Effector memory CD4-positive, alpha-beta T cell (primary cell): ENCODE measurements at places on chromosomes 3 and 15.

- DNase-seq = peak; percentile 48
These were observed 4.8 kb downstream of the IDH2 start for GRCh38 chr15:90097475-90097874.

- DNase-seq = no peak
These were observed 226.7 kb upstream of the MCTP2 start for GRCh38 chr15:94004697-94005096.

DNA sequence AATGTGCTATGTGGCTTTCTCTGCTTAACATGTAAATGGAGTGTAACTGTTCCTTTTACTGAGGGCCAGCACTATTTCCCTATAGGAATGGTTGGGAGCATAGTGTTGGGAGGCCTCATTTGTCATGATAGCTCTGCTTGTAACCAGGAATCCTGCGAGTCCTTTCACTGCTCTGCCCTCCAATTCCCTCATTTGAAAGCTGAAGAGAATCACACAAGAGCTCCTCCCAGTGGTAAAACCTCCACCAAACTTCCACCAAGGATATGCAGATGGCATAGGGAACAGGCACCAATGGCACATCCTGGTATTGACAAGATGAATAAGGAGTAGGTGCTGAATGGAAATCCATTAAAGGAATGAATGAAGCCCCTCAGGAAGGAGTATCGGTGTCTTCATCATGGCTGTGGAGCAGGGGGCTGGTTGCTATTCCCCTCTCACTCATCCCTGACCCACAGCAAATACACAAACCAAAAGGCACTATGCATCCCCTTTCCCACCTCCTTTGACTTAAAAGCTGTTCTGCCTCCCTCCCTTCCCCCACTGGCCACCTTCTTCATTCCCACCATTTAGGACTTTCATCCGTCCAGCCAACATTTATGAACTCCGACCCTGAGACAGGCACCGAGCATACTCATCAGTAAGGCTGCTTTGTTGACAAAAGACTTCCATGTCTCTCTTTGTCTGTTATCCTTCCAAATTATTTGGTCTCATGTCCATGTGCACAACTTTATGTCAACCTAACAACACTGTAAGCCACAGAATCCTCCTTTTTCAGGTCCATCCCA lies 560.8 kb downstream of the FOXP1 start:
- no peak for DNase-seq

GRCh38 chr3:80770106-80771074 lies 991.1 kb downstream of the GBE1 start:
- DNase-seq = no peak

DNA sequence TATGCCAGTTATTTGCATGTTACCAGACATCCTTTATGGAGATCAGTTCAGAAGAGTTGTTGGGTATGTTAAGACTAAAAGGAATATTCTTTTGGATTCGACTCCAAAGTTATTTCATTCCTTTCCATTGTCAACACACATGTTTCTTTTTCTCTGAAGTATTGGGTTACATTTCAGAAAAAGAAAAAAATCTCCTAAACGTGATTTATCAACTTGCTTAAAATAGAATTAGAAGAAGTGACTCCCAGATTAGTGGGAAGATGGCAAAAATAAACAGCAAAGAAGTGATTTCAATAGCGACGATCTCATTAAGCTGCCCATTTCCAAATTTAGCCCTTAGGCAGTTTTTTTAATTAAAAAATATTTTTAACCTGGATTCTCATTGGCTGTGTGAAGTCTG lies 85.4 kb downstream of the TIGIT start:
- no peak for DNase-seq

DNA sequence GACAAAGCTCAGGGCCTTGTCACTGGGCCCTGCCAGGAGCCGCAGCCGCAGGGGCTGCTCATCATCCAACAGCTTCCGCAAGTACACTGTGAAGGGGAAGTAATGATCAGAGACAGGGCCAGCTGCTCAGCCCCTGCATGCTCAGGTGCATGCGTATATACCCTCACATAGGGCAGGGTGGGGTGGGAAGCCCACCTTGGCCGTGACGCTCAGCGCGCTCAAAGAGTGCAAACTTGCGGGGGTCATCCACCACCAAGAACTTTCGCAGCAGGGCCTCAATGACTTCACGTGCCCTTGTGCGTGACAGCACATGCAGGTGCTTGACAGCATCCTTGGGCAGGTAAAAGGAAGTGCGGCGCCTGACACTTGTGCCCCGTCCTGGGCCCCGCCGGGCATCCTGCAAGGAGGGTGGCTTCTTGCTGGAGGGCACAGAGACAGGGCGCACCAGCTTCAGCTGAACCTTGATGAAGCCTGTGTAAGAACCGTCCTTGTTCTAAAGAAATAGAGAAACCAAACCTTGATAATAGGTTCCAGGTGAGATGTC lies 3.4 kb upstream of the TUSC2 start:
- DNase-seq = no peak

GRCh38 chr15:85825719-85826118 lies 31.0 kb upstream of the KLHL25 start:
- no peak for DNase-seq

DNA sequence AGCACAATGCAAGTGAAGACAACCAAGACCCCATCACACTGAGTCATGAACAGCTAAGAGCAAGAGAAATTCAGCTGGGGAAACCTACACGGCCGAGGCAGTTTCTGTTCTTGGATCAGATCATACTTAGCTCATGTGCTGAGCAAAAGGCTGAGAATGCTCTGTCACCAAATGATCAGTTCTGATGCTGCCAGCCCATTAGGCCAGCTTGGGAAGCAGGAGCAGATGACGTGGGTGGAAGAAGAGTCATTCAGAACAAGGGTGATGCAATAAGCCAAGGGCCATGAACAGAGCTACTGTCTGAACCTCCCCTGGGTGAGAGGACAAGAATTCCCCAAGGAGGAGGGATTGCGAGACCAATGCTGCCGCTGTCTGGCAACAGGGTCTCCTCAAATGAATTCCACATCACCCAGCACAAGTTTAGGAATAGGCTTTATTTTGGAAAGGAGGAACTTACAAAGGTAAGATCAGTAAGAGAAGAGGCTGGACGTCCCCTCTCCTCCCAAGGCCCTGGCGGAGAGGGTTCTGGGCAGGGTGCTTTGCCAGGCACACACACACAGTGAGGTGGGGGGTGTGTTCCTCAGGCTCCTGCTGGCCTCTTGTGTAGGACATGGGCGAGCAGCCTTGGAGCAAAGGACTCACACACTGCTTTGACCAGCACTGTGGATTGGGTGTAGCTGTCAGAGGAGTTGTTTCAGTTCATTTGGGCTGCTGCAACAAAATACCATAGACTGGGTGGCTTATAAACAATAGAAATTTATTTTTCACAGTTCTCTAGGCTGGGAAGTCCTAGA lies 65.6 kb upstream of the CTXND1 start:
- no peak for DNase-seq

DNA sequence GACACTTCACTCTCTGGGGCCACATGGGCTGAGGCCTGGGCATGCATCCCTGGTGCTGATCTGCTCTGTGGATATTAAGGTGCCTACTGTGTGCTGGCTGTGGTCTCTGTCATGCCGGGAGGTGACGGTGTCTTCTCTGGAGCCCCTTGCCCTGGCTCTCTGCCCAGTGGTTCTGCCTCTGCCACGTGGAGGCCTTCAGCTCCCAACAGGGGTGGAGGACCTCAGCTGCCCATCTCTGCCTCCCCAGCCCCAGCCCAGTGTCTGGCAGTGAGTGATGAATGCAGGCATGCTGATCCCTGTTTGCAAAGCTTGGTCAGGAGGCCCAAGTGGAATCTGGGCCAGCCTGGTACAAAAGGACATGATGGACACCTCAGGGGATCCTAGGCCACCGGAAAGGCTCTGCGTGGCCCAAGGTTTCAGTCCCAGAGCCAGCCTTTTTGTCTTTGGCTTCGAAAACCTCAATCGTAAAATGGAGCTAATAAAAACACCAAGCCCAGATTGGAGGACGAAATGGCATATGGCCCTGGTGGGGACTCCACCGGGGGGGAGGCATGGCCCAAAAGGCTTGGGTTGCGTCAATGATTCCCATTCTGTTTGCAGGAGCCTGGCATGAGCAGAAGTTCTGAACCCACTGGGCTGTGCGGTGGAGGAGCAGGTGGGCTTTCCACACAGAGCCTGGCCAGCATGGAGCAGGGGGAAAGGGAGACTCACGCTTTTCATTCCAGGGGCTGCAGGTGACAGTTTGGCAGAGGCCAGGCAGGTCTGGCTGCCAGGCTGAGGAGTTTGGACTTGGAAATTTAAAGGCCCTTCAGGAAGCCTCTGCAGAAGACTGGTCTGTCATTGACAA lies 54.7 kb upstream of the KLF13 start:
- DNase-seq = no peak

GRCh38 chr15:77025083-77025901 lies 30.4 kb downstream of the PSTPIP1 start:
- DNase-seq = no peak

- DNase-seq = no peak
These were observed 52.2 kb upstream of the HES1 start for GRCh38 chr3:194083637-194084224.

- no peak for DNase-seq
These were observed 42.3 kb downstream of the NR1D2 start for GRCh38 chr3:23987356-23987755.

GRCh38 chr3:106629215-106629832 lies 747.9 kb upstream of the CCDC54 start:
- DNase-seq = no peak

DNA sequence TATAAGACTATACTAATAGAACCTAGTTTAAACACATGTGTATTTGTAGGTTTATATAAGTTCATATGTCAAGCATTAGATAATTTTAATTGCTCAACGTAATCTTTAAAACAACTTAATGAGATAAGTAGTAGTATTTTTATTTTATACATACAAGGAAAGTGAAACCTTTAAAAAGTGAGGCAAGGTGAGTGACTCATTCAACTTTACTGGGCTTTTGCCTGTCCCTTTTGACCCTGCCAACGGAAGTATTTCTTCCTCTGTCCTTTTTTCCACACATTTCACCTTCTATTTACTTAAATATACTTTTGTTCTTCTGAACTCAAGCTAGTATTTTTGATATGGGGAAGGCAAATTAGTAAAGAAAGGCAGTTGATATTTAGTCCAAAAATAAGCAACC lies 78.5 kb downstream of the KBTBD8 start:
- no peak for DNase-seq
